ENCODE measurements at places on chromosomes 16 and 17. TPM values are rescaled to one million over a fixed set of nuclear protein-coding genes. Genes with fewer than 3 reads are reported as not detected.

DNA sequence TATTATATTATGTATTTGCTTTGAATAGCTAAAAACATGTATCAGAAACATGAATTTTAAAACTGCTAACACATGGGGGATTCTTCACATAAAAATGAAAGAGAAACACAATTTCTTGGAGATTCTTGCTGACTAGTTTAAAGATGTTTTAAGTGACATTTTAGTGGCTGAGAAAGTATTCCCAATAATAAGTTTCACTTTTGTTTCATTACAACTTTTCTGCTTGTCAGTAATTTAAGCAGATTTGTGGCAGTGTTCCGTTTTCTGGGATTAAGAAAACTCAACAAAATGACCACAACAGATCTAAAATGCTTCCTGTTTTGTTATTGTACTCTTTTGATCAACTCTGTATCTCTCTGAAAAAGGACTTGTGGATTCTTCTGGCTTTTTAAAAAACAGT is 75.9 kb downstream of the NLK start:
- no peak for DNase-seq

DNA sequence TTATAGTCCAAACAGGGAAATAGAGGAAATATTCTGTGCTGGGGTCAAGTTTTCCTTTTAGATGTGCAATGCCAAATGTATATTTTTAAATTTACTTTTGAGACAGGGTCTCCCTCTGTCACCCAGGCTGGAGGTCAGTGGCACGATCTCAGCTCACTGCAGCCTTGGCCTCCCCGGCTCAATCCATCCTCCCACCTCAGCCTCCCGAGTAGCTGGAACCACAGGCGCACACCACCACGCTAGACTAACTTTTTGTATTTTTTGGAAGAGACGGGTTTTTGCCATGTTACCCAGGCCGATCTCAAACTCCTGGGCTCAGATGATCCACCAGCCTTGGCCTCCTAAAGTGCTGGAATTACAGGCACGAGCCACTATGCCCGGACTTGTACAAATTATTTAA is 25.8 kb upstream of the MED13 start:
- DNase-seq = no peak

DNA sequence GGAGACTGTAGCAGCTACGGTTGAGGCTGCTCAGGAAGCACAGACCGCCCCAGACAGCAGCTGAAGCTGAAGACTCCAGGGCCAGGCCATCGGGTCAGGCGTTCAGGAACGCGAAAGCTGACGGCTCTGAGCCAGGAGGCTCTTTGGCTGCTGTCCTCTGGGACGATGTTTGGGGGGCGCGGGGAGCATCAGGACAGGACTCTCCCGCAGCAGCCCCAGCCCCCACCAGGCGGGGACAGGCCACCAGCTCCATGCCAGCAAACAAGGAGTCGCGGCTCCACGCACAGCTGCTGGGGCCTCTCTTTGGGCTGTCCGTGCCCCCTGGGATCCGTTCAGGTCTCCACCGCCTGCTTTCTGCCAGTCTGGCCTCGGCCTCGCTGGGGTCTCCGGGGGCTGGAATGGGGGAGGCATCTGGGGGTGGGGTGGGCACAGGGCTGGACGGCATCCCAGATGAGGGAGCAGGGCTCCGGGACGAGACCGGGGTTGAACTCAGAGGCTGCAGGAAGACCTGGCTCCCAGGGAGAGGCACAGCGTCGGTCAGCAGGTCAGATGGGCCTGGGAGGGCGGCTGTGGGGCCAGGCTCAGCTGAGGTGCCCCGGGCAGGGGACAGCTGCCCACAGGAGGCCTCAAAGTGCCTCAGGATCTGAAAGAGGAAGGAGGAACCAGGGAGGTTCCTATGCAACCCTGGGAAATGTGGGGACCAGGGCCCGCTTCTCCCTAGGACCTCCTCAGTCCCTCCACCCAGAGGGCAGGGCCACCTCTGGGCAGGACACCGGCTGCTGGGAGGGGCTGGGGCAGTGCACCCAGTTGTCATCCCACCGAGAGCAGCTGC is 6.3 kb upstream of the CEP131 start:
- no peak for DNase-seq

- no peak for DNase-seq
Observed at GRCh38 chr17:66965801-66966262, 1.3 kb downstream of the CACNG4 start.

GRCh38 chr17:77564278-77564920 is 394.1 kb upstream of the TNRC6C start:
- DNase-seq = no peak

- DNase-seq = no peak
Observed at GRCh38 chr17:57338257-57338914, 82.1 kb downstream of the MSI2 start.

The PLXDC1 gene
- total RNA-seq = not detected

The ASPSCR1 gene
- total RNA-seq = 48.7 TPM

GRCh38 chr16:75502916-75503605 is 7.8 kb upstream of the CHST6 start:
- DNase-seq = no peak

GRCh38 chr17:44005527-44006271 is 1.3 kb downstream of the NAGS start:
- no peak for DNase-seq

DNA sequence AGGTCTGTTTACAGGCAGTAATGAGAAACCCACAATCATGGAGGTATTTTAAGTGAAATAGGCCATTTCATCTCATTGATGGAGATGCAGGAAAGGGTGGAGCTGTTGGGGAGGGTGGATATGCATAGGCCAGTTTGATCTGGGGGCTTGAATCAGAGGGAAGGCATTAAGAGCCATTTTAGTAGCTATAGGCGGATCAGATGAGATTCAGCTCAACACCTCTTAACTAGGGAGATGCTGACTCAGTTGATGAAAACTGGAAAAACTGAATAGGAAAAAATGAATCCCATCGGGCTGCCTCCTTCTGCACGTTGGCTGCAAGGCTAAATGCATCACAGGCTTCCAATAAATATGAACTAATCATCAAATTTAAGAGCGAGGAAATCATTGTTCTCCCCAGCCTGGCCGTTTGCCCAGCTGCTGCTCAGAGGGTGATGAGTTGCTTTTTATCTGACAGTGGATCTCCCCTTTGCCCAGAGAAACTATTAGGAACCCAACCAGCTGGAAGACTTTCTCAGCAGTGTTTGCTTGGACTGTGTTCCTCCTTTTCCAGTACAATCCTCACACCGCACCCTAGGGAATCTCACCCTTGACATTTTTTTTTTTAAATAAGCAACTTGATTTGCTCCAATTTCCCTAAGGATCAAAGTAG is 149.6 kb downstream of the SOX9 start:
- DNase-seq = no peak

DNA sequence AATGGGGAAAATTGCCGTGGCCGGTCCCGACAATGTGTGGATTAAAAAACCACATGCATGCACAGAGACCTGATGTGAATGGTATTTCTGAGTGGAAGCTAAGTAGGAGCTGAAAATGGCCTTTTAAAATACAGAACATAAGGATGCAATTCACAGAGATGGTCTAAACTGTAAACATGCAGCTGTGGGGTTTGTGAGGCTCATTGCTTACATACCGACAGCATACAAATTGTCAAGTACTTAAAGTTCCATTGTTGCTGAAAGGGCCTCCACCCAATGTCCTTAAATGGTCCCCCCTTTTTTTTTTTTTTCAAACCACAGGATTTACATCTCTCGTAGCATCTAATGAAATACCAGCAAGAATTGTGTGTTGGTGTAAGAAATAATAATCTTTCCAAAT is 523.2 kb downstream of the MAF start:
- DNase-seq = no peak

- DNase-seq = no peak
Observed at GRCh38 chr17:6135236-6135635, 65.1 kb downstream of the WSCD1 start.

GRCh38 chr17:82577300-82577699 is 57.8 kb downstream of the FOXK2 start:
- no peak for DNase-seq

The HAS3 gene
- total RNA-seq = 35.9 TPM

GRCh38 chr17:8629371-8630226 is 926 bp downstream of the MYH10 start:
- DNase-seq = no peak

DNA sequence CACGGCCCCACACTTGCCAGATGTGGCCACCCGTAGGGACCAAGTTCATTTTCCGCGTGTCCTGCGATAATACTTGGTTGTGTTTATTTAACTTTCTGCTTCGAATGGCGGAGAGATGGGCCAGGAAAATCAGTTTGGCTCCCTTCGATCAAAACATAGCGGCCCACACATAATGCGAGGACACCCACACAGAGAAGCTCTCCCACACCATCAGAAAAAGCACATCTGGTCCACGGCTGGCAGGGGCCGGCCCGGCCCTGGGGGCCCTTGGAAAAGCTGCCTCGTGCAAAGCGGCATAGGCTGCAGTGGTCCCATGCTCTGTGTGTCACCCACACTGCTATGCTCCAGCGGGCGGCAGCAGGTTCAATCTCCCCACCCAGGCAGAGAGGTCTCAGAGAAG is 46.9 kb downstream of the ZNF423 start:
- DNase-seq = no peak

The WRAP53 gene
- 18.6 TPM for total RNA-seq

DNA sequence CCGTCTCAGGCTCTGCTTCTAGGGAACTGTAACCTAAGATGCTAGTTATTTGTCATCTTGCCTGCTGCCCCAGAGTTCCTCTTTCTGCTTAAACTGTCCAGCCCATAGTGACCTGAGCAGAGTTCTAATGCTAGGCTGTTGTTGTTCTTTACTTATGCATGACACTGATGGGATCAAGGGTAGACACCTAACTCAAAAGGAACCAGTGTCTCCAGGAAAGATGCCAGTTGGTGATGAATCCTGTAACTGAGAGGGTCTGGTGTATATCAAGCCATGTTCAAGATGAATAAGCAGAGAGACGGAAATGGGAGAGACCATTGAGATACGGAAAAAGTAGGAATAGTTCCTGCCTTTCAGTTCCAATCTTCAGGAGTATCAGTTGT is 13.7 kb downstream of the APOH start:
- DNase-seq = no peak

The CEP131 gene
- total RNA-seq = 22.3 TPM

The CCL13 gene
- not detected for total RNA-seq

- no peak for DNase-seq
Observed at GRCh38 chr17:8552577-8553320, 77.8 kb downstream of the MYH10 start.

- no peak for DNase-seq
Observed at GRCh38 chr17:52754838-52755237, 596.3 kb upstream of the CA10 start.

DNA sequence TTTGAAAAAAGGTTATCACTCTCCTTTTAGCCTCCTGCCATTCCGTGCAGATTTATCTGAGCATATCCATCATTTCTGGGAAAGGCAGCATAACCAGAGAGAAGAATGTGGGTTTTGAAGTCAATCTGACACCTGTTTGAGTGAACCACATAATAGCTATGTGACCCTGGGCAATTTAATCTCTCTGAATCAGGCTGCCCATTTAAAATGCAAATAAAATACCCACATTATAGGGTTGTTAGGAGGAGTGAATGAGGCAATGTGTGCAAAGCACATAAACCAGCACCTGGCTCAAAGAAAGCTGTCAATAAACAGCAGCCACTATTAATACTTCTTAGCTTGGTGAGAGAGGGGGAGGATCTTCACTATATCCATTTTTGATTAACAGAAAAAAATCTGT is 88.0 kb downstream of the CACNG1 start:
- no peak for DNase-seq

DNA sequence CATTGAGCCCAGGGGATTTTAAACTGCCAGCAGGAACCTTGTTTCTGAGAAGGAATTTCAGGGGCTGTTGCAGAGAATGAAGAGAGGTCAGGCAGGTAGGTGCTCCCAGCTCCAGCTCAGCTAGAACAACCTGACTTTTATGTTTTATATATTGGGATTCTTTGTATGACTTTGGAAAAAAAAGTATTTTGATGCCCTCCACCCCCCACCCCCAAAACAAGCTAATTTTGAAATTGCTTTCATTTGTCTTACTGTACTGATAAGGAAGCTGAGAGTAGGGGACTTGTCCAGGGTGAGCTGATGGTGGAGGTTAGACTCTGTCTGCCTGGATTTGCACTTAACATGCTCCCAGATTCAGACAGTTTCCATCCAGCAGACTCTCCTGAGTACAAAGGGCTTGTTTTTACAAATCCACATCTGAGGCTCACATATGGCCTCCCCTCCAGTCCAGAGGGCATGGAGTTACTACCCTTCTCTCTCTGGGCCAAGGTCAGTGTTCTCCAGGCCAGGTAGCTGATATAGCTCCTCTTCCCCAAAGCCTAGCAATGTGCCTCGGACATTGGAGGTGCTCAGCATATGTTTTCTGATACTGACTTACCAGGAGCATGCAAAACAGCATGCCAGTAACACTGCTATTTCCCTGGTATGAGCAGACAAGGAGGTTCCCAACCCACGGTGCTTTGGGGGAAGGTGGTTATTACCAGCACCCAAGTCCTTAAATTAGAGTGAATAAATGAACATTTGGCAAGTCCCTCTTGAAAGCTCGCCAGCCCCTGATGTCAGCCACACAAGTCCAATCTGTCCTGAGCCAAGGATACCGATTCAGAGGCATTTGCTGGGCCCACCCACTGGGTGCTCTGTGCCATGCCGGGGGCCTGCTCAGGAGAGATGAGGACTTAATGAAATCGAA is 11.3 kb downstream of the STX1B start:
- no peak for DNase-seq

The INCA1 gene
- total RNA-seq = 0.72 TPM

The ESRP2 gene
- not detected for total RNA-seq

DNA sequence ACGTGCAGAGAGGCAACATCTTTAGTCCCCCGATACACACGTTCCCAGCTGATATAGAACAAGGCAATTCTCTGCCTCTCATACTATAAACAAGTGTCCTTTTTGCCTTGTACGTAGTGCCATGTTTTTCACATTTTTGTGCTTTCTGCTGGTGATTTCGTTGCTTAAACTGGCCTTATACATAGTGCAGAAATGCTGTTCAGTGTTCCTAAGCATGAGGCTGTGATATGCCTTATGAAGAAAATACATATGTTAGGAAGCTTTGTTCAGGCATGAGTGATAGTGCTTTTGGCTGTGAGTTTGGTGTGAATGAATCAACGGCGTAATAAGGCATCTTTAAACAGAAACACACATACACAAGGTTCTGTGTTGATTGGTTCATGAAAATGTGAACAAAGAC is 77.2 kb downstream of the KATNIP start:
- DNase-seq = no peak
